ENCODE measurements at places on chromosomes 12 and 14.

DNA sequence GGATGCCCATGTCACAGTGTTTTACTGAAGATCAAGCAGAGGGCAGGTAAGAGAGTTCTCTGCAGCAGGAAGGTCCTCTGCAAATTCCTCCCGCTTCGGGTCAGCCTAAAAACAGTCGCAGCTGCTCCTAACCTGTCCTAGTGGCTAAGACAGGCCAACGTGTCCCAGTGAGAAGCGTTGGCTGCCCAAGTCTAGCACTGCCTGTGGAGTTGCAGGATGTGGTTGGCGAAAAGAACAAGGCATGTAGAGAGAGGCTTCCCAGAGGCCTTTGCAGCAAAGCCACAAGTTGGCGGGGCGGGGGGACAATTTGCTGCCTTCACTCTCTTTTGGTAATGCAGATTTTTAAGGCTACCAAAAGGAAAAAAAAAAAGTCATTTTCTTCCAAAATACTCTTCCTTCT lies 340.1 kb downstream of the BCL11B start:
- no peak for DNase-seq

DNA sequence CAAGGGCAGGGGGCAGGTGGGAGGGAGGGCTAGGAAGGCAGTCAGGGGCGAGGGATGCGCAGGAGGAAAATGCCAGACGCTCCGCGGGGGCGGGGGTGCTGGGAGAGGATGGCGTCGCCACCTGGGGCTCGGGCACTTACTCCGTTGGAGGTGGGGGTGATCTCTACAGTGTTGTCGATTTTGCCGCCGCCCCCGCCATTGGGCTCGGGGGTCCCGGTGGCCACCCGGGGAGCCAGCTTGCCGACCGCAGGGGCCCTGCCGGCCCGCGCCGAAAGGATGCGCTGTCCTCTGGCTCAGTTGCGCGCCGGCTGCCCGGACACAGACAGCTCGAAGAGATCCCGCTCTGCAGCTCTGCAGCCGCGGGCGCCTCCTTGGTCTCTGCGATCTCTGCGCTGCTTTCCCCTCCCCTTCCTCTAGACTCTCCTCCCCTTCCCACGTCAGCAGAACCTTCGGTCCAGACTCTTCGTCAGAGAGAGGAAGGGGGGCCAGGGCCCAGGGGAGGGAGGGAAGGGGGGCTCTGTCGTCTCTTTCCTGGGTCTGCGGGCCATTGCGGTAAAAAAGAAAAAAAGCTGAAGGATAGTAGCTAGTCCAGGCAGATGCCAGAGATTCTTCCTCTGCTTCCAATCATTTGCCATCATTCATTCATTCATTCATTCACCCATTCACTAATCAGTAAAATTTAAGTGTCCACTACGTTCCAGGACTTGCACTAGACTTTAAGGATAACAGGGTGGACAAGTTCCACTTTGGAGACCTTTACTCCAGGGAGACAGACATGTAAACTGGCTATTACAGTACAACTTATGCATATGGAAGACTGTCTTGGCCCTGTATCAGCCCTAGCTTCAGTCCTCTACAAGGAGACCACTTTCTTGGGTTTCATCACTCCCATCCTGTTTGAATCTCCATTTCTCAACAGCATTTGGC lies at the start of gene SLC22A17:
SLC22A17 (minus strand) TSS at position 382 of the 927 bp plus-strand sequence.
- peak; percentile 38 for DNase-seq

DNA sequence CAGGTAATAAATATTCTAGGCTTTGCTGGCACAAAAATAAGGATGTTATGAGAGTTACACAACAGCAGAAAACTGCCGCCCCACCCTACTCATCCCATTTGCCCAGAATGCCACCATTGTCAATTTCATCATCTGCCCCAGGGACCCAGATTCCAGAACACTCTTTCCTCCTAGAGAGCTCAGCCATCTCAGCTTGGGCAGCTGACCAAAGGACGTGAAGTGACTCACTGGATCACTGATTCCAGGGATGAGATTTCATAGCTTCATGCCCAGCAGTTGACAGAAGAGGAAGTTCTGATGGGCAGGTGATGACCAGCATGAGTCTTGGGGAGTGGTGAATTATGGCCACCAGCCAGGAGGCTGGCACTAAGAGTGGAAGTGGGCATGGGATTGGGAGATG lies 450.3 kb downstream of the RMST start:
- DNase-seq = no peak

DNA sequence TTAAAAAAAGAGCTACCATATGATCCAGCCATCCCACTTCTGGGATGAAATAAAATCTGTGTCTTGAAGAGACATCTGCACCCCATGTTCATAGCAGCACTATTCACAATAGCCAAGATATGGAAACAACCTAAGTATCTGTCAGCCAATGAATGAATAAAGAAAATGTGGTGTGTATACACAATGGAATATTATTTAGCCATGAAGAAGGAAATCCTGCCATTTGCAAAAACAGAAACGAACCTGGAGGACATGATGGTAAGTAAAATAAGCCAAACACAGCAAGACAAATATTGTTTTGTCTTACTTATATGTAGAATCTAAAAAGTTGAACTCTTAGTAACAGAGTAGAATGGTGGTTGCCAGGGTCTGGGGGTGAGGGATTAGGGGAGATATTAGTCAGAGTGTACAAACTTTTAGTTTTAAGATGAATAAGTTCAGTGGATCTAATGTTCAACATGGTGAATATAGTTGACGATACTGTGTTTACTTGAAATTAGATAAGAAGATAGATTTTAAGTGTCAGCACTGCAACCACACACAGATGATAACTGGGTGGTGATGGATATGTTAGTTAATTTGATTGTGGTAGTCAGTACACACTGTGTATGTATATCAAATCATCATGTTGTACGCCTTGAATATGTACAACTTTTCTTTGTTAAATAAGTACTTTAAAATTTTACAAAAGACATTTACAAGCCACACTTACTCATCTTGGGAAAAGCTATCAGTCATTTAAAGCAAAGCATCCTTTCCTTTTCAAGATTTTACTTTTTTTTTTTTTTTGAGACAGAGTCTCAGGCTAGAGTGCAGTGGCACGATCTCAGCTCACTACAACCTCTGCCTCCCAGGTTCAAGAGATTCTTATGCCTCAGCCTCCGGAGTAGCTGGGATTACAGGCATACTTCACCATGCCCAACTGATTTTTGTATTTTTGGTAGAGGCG lies 89.9 kb downstream of the BICD1 start:
- no peak for DNase-seq

DNA sequence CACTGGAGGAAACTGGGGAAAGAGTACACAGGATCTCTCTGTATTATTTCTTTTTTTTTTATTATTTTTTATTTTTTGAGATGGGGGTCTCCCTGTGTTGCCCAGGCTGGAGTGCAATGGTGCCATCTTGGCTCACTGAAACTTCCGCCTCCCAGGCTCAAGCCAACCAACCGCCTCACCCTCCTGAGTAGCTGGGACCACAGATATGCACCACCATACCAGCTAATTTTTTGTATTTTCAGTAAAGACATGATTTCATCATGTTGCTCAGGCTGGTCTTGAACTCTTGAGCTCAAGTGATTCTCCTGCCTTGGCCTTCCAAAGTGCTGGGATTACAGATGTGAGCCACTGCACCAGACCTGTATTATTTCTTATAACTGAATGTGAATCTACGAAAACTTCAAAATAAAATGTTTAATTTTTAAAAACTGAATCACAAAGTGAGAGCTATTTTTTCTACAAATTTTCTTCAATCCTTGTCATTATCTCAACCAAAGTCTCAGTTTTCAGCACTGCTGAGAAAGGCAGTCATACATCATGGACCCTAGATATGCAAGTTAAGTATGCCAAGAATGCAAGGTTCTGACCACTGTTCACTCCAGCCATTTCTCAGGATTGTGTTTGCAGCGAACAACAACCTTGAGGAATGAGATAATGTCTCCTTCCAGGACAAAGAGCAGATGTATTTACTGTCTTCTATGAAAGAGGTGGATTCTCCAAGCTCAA lies 2.4 kb downstream of the EAPP start:
- DNase-seq = no peak

GRCh38 chr14:87813211-87813610 lies 179.8 kb downstream of the GALC start:
- no peak for DNase-seq

- no peak for DNase-seq
Observed at GRCh38 chr12:10111451-10111850, 12.7 kb upstream of the CLEC1A start.

DNA sequence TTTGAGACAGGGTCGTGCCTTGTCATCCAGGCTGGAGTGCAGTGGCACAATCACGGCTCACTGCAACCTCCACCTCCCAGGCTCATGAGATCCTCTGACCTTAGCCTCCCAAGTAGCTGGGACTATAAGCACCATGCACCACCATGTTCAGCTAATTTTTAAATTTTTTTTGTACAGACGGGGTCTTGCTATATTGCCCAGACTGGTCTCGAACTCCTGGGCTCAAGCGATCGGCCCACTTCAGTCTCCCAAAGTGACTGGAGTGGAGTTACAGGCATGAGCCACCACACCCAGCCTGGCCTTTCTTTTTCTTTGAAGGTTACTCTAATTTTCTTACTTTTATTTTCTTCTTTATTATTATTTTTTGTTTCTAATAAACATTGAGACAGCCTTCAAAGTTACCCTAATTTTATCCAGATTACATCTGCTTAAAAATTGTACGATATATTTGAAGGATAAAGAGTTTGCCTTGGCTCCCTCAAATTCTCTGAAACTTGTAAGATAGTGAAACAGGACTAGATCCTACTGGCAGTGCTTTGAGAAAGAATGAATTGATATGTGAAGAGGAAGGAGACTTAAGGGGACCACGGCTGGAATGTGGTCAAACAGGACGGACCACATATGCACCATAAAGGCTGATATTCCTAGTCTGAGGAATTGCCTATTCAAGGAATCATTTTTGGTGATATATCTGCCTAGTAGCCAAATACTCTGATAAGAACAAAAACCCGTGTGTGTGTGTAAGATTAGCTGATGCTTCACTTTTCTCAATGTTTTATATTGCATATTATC lies 14.1 kb upstream of the SINHCAF start:
- DNase-seq = no peak

DNA sequence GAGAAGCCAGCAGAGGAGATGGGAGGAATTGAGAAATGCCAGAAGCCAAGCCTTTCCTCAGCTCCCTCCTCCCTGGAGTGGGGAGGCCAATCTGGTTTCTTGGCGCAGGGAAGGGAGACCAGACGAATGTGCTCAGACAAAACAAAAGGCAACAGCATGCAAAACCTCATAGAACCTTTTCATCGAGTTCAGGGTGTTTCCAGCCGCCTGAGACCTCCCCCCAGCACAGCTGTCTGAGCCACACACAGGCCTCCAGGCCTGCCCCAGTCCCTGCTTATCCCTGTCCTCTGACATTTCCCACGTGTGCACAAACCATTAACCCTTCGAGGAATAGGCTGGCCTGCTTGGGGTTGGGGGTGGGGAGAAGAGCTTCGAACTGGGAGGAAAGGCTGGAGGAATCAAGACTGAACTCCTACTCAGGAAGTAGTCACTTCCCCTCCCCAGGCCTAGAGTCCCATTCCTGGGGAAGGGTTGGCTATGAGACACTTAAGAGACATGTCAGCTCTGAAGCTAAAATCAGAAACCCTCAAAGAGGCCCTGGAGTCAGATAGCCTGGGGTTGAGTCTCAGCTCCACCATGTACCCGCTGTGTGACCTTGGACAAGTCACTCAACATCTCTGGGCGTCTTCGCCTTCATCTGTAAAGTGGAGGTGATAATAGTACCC lies 10.7 kb downstream of the TBX3 start:
- DNase-seq = no peak

DNA sequence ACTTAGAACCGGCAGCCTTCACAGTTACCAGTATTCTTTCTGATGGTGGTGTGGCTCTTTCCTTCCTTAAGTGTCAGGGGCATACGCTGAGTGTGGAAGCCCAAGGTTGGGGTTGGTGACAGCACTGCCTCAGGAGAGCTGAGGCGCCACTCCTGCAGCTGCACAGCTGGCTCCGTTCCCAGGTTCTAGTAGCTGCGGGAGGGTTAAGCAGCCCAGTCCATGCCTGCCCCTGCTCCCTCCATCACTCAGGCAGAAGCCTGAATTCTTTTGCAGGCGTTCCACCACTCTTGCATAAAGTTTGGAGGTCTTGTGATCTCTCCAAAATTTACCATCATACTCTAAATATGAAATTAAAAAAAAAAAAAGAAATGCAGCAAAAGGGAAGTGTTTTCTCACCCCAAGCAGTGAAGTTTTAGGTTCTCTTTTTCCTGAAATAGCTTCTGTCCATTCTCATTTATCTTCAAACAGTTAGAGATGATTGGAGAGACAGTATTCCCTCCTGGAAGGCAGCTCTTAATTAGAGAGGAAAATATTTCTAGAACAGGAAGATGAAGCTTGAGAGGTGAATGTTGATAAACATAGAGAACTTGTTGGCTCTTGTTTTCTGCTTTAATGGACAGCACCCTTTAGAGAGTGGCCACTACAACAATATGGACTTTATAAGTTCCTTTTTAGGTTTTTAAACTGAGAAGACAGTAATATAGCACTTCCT lies 136.1 kb downstream of the FGD4 start:
- DNase-seq = peak; percentile 69

All from GDM1 (cell line).